Kidney (tissue), 22 donors: ENCODE measurements at places on chromosomes 2 and 18.

GRCh38 chr2:102358496-102358895 is 2.9 kb downstream of the IL18R1 start:
- no peak for DNase-seq

DNA sequence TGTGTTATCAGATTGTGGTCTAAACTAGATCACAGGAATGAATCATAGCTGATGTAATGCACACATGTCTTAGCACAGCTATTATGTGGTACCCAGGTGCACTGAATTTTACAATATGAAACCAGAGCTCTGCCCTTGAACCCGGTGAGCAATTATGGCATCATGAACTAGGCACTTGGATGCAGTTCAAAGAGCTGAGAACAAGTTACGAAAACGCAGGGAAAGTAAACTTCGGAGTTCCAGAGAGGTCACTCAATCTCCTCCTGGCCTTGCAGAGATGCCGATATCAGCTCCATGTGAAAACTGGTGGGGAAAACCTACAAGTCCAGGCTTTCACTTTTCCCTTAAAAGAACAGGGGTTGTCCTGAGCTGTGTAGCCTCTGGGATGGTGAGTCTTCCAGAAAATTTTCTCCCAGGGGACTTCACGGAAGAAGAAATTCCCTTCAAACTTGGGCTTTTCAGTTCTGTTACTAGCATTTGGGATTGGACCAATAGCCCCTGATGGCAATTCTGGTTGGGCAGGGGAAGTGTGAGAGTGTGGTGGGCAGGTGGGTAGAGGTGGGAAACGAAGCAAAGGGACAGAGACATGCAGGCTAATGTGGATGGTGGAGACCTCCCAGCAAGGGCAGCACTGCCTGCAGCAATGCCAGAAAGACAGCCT is 71.1 kb upstream of the SH3BP4 start:
- no peak for DNase-seq

DNA sequence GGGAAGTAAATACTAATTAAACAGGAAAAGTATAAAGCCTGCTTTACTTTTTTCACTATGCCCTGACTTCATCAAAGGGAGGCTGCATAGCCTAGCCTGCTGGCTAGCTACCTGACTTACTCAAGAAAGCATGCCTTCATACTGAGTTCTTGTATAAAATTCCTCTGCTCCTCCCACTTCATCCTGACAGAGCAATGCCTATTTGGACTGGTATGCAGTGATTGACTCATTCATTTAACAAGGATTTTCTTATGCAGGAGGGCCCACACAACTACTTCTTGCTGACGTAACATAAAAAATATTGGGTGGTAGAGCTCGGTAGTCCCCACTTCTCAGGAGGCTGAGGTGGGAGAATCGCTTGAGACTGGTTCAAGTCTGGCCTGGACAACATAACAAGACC is 70.5 kb downstream of the PRPF40A start:
- no peak for DNase-seq

GRCh38 chr2:177147834-177148445 is 64.7 kb upstream of the HNRNPA3 start:
- DNase-seq, result no peak

DNA sequence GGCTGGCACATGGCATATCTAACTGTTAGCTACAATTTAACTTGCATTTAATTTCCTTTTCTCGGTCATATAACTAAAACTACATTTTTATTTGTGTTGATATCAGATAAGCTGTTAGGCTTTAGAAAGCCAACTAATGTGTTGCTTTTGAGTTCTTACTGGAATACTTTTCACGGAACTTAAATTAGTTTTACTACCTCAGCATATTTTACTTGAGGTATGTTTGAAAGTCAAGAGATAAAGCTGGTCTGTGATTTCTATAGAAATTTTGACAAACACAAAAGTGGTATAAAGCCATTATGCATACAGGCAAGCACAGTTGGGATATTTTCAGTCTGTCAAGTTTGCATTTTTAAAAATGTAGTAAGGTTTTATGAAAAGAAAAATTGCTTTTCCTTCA is 162.6 kb downstream of the ZNF804A start:
- no peak for DNase-seq
